Stimulated activated CD8-positive, alpha-beta memory T cell treated with anti-CD3 and anti-CD28 coated beads, Interleukin-2, amount 100 ng/mL, for 1 hour (primary cell): ENCODE measurements at places on chromosomes 6 and 20.

- DNase-seq: no peak
Measured at GRCh38 chr6:137754866-137755265, 112.2 kb upstream of the TNFAIP3 start.

DNA sequence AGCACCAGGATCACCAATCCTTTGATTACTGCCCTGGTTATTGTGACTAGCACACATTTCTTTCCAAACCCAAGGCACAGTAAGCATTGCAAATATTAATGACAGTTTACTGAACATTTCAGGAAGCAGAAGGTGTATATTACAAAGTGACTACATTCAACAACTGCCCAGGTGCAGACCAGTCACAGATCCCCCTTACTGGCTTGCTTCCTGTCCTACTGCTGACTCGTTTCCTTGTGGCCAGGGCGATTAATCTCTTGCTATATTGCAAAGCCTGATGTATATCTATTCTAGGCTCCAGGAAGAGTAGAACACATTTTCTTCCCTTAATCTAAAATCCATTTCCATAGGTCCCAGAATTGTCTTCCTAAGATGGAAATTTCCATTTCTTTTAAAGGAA, 77.2 kb upstream of the EPHA7 start:
- no peak for DNase-seq

- DNase-seq: no peak
Measured at GRCh38 chr20:59299945-59300332, 472 bp upstream of the EDN3 start.

DNA sequence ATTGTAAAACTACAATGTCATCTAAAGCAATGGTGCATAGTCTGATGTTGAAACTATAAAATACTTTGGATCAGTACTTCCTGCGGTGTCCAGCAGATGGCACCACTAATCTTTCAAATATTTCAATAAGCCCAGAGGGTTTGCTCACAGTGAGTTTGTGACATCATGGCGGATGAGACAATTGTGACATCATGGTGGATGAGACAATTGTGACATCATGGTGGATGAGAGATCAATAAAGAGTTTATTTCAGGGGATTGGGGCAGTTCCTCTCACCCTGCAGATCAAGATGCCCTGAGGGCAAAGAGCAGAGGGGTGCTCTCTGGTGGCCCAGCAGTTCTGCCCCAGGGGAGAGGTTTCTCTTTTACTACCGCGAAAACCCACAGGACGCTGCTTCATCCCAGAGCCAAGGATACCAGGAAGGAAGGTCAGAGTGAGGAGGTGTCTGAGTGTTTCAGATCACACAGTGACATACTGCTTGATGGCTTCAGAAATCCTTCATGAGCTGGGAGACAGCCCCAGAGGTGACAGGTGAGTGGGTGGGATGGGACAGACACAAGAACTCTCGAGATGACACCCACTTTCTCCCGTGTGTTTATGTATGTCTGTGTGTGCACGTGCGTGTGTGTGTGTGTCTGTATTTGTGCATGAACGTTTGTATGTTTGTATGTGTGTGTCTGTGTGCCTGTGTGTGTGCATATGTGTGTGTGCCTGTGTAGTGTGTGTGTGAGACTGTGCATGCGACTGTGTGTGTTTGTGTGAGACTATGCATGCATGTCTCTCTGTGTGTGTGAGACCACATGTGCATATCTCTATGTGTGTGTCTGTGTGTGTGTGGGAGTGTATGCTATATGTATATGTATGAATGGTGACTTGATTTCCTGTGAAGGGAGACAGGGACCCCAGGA, 7.3 kb upstream of the ULBP2 start:
- peak; percentile 49 for DNase-seq

- DNase-seq: no peak
Measured at GRCh38 chr6:118748311-118749062, 97.1 kb upstream of the CEP85L start.

GRCh38 chr6:76441875-76442274, 369.4 kb upstream of the IMPG1 start:
- no peak for DNase-seq

- peak; percentile 39 for DNase-seq
Measured at GRCh38 chr6:138001750-138002349, 105.4 kb downstream of the PERP start.

GRCh38 chr20:33828967-33829560, 17.9 kb downstream of the CHMP4B start:
- DNase-seq: no peak

- no peak for DNase-seq
Measured at GRCh38 chr20:34495307-34495706, 20.9 kb upstream of the DYNLRB1 start.

GRCh38 chr20:38032585-38033329, 499 bp downstream of the TTI1 start:
- DNase-seq: peak; percentile 35
